ENCODE measurements at places on chromosomes 16 and 17.

- DNase-seq = no peak
These were observed 3.0 kb downstream of the FMNL1 start for GRCh38 chr17:45224671-45225050.

DNA sequence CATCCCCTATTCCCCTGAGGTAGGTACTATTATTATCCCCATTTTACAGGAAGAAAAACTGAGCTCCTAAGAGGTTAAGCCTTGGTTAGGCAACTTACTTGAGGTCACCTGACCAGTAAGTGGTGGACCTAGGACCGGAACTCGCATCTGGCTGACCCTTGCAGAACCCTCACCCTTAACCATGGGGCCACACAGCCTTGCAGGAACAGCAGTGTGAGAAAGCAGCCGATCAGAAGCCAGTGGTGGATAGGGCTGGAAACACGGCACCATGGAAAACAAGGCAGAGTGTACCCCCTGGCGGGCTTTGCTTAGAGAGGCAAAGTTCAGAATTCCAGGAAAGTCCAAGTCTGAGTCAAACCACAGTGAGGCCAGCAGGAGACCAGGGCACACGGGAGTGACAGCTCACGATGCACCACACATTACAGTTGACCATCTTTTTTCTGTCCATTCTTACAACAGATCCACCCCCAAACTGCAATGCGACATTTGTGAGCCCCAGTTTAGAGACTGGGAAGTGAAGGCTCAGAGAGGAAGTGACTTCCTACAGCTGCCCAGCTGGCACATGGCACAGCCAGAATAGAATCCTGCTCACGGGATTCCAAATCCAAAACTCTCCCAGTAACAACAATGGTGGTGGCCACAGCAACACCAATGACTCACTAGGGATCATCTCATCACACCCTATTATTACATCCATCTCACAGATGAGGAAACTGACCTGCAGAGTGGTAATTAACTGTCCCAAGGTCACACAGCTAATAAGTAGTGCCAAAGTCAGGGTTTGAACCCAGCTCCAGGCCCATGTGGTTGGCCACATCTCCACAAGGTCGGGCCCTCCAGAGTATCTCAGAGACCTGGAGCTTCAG lies 20.3 kb downstream of the KIFC3 start:
- no peak for DNase-seq

GRCh38 chr17:35051579-35052240 lies 11.8 kb downstream of the RFFL start:
- DNase-seq = no peak

- DNase-seq = no peak
These were observed 8.1 kb downstream of the C1QL1 start for GRCh38 chr17:44959821-44960531.

- DNase-seq = no peak
These were observed 2.1 kb downstream of the HCRT start for GRCh38 chr17:42182927-42183734.

- DNase-seq = no peak
These were observed 476.0 kb downstream of the SLC39A11 start for GRCh38 chr17:72616447-72616846.

GRCh38 chr17:13888056-13888609 lies 181.2 kb upstream of the COX10 start:
- DNase-seq = peak; percentile 35

DNA sequence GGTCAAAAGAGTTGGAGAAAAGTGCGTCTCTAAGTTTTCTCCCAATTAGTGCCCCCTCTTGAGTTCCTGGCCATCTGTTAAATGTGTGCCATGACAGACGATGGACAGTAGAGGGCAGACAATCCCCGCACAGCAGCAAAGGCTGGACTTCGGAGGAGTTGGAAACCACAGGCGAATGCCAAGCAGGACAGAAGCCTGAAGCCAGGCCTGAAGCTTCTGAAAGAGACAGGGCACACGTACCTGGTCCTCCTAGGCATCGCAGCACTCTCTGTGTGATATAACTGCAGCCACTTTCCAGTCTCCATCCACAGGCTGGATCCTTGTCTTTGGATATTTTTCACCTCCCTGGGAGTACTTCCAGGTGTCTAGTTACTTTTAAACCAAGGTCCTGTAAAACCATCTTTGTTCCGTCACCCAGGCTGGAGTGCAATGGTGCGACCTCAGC lies 14.5 kb downstream of the C17orf100 start:
- DNase-seq = peak; percentile 62

GRCh38 chr17:47267354-47267828 lies 13.8 kb downstream of the ITGB3 start:
- DNase-seq = no peak

DNA sequence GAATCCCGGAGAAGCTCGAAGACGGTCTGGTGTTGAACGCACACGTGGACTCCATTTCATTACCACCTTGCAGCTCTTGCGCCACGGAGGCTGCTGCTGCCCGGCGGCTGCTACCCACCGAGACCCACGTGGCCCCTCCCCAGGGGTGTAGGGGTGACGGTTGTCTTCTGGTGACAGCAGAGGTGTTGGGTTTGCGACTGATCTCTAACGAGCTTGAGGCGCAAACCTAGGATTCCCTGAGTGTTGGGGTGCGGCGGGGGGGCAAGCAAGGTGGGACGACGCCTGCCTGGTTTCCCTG lies 1.7 kb upstream of the CBX4 start:
- DNase-seq = no peak

DNA sequence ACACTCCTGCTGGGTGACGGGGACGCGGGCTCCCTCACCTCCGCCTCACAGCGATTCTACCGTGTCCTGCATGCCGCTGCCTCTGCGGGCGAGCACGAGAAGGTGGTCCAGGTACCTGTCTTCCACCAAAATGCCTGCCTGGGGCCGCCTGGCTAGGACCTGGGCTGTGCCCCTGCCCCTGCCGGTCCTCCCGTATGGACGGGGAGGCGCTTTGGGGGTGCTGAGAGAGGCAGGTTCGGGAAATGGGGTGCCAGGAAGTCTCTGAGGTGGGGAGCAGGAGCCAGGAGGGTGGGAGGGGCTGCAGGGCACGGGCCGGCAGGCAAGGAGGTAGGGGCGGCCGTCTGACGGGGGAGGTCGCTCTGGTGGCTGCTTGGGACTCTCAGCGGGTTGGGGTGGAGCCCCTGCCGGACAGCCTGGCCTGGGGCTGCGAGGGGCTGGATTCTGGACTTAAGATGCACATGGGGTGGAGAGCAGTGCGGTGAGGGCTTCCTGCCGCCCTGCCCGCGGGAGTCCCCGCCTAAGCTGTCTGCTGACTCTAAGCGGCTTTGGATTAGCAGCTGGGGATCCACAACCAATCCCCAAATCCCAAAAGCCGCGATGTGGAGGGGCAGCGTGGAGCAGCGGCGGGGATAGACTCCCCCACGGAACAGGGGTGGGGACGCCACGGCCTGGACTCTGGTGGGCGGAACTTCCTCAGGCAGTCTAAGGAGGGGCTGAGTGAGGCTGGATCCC lies 5.8 kb downstream of the CHTF18 start:
- DNase-seq = no peak

GRCh38 chr16:88892065-88892464 lies 25.6 kb upstream of the PABPN1L start:
- DNase-seq = no peak

DNA sequence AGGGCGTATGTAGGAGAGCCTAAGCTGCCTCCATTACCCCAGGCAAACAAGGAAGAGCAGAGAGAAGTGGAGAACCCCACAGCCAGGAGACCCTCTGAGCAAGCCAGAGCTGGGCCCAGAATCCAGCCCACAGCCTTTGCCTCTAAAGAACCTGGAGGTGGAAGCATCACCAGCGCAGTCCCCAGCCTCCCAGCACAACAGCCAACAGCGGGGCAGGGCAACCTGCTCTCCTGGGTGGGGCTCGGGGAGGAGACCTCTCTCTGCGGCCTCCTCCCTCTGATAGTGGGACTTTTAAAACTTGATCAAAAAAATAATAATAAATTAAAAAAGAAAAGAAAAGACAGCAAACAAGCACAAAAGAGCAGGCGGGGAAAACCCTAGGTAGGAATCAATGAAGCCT lies 45.9 kb downstream of the AXIN2 start:
- DNase-seq = no peak

GRCh38 chr17:33520426-33521330 lies 227.6 kb upstream of the ASIC2 start:
- DNase-seq = no peak

Measured in NCI-H524 (cell line).